ENCODE measurements at places on chromosomes 11 and 22.

GRCh38 chr11:96315476-96315875 is 27.5 kb downstream of the MAML2 start:
- no peak for DNase-seq

DNA sequence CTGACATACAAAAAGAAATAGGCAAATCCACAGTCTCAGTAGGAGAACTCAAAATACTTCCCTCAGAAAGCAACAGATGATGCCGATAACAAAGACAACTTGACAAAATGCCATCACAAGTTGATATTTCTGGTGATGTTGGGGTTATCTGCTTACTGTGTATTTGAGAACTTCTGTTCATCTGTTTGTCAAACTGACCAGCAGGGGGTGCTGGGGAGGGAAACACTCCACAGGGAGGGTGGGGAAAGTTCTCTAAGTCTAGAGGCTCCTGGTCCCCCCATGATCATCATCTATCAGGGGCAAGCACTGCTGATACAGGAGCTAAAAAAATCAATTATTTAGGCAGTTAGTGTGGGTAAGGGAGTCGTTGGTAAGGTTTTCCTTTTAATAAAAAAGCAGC is 19.2 kb downstream of the GLYATL1 start:
- DNase-seq = peak; percentile 52

DNA sequence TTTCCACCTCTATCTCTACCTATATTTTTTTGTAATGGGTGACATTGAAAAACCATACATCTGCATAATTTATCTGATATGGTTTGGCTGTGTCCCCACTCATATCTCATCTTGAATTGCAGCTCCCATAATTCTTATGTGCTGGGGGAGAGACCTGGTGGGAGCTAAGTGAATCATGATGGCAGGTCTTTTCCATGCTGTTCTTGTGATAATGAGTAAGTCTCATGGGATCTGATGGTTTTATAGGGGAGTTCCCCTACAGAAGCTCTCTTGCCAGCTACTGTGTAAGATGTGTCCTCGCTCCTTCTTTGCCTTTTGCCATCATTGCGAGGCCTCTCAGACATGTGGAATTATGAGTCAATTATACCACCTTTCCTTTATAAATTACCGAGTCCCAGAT is 551.0 kb upstream of the ANO5 start:
- DNase-seq = peak; percentile 42

DNA sequence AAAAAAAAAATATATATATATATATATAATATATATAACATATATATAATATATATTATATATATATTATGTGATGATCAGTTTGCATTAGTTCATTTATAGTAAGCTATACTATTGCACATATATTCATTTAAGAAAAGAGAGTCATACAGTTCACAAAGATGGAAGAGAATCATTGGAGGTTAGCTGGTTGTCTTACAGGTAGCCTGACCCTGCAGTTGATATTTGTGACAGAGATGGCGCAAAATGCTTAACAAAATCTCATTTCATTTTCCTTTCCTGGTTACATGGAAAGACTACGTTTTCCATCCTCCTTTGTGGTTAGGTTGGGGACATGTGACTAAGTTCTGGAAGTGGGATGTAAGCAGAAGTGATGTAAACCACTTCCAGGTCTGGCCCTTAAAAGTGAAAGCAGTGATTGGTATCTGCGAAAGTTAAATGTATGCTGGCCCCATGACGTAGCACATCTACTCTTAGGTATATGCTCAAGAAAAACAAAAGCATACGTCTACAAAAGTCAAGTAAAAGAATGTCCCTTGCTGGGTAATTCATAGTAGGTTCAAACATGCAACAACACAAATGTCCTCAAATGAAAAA is 7.2 kb upstream of the TMEM135 start:
- peak; percentile 71 for DNase-seq

DNA sequence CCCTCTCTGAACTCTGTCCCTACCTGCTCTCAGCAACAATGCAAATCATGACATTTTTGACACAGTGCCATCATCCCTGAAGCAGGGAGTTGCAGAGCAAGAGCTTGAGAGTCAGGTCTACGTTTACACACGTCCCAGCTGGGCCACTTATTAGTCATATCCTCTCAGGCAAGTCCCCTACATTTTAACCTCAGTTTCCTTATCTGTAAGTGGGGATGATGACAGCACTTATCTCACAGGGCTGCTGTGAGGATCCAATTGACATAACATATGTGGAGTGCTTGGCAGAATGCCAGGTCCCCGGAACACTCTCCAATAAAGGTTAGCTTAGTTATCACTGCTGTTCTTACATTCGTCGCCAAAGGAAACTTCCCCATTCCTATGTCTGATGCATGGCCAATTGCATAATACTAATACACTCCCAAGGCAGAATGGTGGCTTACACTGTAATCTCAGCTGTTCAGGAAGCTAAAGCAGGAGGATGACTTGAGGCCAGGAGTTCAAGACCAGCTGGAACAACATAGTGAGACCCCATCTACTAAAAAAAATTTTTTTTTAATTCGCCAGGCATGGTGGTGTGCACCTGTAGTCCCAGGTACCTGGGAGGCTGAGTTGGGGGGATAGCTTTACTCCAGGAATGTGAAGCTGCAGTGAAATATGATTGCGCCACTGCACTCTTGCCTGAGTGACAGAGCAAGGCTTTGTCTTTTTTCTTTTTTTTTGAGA is 16.6 kb downstream of the ASCC2 start:
- DNase-seq = peak; percentile 98

DNA sequence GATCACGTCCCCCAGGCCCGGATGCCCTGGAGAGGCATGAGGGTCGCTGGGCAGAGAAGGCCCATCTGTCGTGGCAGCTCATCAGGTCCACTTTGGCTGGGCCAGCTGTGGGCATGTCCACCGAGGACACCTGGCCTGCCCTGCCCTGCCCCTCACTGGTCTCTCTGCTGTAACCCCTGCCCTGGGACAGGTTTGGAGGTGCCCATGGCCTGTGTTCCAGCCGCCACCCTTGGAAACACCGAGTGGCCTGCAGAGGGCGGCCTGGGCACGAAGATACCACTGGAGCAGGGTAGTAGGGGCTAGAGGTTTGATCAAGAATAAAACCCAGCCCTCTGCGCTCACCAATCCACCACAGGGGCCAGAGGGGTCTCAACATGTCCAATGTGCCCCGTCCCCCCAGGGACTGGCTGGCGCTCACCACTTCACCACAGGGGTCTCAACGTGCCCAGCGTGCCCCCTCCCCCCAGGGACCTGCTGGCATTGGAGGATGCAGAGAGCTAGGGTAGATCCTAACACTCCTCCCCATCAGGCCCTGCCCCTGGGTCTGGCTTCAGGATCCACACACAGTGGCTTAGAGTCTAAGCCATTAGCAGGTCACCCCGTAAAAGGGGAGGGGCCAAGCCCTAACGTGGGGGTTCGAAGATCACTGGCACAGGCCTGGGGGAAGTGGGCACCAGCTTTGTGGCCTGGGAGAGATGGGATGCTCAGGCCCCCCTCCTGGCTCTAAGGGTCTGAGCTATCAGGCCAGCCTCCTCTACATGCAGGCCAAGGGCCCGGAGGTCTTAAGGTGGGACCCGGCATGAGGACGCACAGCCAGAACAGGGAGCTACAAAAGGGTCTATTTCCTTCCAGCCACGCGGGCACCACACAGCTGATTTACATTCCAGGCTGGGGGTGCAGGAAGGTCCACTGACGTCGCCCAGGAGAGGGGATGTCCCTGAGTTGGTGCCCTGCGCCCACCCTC is 1.3 kb upstream of the HDAC10 start:
- peak; percentile 54 for DNase-seq

DNA sequence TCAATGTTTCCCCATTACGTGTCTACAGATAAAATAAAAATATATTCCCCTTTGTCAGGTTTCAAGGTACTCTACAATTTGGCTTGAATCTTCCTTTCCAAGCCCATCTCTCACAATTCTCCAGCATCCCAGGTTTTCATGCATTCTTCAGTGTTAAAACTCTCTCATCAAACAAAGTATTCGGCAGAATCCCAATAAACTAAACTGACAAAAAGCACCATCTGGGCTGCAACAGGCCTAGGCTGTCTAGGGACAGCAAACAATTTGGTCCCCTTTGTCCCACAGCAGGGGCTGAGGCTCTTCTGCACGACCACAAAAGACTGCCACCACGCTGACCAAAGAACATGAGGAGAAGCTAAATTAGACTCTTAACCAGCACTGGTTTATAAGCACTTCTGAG is 159.4 kb downstream of the CADM1 start:
- DNase-seq = no peak

Measured in inflammatory macrophage treated with lipopolysaccharide for 4 hours (primary cell).